PC-3 (cell line): ENCODE measurements at places on chromosomes 4 and X. TPM values are rescaled to one million over a fixed set of nuclear protein-coding genes. Genes with fewer than 3 reads are reported as not detected.

The ODAPH gene
- total RNA-seq = not detected in 2 replicates

The NXF2 gene
- total RNA-seq = not detected in 2 replicates

The APLN gene
- total RNA-seq = 8.5 and 11.6 TPM in 2 replicates

The GNL3L gene
- 50.3 and 63.7 TPM in 2 replicates for total RNA-seq

The TMEM271 gene
- not detected in 2 replicates for total RNA-seq

The CSAG3 gene
- total RNA-seq = not detected in 2 replicates

GRCh38 chr4:47913861-47914219 lies 543 bp downstream of the NFXL1 start:
- no peaks in the 10 kb centered on the region for H3K27me3 ChIP-seq
- peaks cover 12% of the 10 kb centered on the region; the same call in 1 of the 2 replicates for H3K36me3 ChIP-seq
- H3K4me1 ChIP-seq = peaks cover 25% of the 10 kb centered on the region
- peak; percentile 19 for DNase-seq

GRCh38 chrX:10841579-10841978 lies 221.2 kb upstream of the MID1 start:
- H3K27ac ChIP-seq = no peak overlapping the region
- H3K4me3 ChIP-seq = no peak overlapping the region
- peaks cover 4% of the 10 kb centered on the region; the same call in 1 of the 2 replicates for H3K4me1 ChIP-seq
- no peak for DNase-seq
- no peaks in the 10 kb centered on the region for H3K36me3 ChIP-seq

DNA sequence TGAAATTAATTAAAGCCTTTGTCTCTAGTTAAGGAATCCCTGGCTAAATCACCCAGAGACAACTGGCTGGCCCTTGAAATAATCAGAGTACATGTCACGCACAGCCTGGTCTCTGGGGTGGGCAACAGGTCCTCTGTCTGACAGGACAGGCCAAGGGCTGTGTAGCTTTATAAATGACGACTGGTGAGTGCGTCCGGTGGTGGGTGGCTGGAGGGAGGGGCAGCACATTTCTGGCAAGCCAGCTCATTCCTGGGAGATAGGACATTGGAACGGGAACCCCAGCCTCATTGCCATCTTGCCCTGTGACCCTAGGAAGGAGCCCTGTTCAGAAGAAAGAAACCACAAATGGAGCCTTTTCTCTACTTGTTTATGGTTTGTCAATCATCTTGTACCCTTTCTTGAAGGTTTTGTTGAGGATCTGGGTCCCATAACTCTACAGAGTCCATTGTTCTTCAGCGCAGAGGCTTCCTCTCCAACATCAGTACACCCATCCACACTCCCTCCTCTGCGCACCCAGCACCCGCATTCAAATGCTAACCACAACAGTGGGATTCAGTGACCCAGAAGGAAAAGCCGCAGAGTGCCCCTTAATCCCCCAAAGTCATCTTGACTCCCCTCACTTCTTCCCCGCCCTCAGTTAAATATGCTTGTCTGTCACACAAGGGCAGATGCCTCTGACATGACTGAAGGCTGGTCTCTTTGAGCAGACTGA lies 368.1 kb downstream of the UNC5C start:
- H3K4me3 ChIP-seq = no peak overlapping the region
- H3K27ac ChIP-seq = no peak overlapping the region
- no peak for DNase-seq
- no peaks in the 10 kb centered on the region for H3K27me3 ChIP-seq

DNA sequence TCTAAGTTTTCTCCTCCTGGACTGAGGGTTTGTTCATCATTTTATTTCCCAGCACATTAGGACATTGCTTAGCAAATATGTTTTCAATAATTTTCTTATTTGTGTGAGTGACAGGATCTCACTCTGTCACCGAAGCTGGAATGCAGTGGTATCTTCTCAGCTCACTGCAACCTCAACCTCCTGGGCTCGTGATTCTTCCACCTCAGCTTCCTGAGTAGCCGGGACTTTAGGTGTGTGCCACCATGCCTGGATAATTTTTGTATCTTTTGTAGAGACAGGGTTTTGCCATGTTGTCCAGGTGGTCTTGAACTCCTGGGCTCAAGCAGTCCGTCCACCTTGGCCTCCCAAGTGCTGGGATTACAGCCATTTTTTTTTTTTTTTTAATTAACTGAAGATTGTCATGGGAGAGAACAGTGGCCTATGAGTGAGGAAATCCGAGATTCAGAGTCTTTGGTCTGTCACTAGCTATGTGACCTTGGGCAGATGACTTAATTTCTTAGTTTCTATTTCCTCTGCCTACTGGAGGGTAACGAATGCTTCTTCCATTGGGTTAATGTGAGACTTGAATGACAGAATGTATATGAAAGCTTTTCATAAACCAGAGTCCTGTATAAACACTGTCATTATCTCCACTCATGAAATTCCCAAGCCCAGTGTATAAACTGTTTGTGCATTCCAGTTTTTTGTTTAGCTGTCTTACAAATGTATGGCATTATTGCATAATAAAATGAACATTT lies 23.9 kb downstream of the MOB1B start:
- DNase-seq = no peak
- H3K36me3 ChIP-seq = 0 out of 2 replicates have a peak, but pooled peaks cover 3% of the 10 kb centered on the region
- no peak overlapping the region for H3K27ac ChIP-seq
- H3K4me3 ChIP-seq = no peak overlapping the region
- H3K4me1 ChIP-seq = peaks cover 10% of the 10 kb centered on the region

GRCh38 chrX:9163214-9163709 lies 129.3 kb upstream of the FAM9B start:
- DNase-seq = peak; percentile 79
- H3K4me3 ChIP-seq = peak overlapping the region; percentile 28; the same call in 1 of the 2 replicates
- no peaks in the 10 kb centered on the region for H3K36me3 ChIP-seq
- H3K27ac ChIP-seq = peak overlapping the region; percentile 98
- no peaks in the 10 kb centered on the region for H3K27me3 ChIP-seq

DNA sequence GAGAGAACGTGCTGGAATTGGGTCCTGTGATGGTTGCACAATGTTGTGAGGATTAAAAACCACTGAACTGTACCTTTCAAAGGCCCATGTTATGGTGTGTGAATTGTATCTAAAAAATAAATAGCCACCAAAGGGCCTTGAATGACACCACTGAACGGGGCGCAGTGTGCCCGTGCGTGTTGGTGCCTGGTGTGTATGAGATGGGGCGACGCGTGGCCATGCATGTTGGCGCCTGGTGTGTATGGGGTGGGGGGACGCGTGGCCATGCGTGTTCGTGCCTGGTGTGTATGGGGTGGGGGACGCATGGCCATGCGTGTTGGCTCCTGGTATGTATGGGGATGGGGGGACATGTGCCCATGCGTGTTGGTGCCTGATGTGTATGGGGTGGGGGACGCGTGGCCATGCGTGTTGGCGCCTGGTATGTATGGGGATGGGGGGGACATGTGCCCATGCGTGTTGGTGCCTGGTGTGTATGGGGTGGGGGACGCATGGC lies 66.6 kb upstream of the HELT start:
- no peaks in the 10 kb centered on the region for H3K4me1 ChIP-seq
- no peak overlapping the region for H3K4me3 ChIP-seq
- no peak for DNase-seq
- peaks cover 13% of the 10 kb centered on the region; the same call in 1 of the 2 replicates for H3K27me3 ChIP-seq
- no peaks in the 10 kb centered on the region for H3K36me3 ChIP-seq
- no peak overlapping the region for H3K27ac ChIP-seq

- no peaks in the 10 kb centered on the region for H3K36me3 ChIP-seq
- H3K27me3 ChIP-seq = no peaks in the 10 kb centered on the region
Observed at GRCh38 chr4:153514001-153514526, 47.9 kb downstream of the TMEM131L start.

DNA sequence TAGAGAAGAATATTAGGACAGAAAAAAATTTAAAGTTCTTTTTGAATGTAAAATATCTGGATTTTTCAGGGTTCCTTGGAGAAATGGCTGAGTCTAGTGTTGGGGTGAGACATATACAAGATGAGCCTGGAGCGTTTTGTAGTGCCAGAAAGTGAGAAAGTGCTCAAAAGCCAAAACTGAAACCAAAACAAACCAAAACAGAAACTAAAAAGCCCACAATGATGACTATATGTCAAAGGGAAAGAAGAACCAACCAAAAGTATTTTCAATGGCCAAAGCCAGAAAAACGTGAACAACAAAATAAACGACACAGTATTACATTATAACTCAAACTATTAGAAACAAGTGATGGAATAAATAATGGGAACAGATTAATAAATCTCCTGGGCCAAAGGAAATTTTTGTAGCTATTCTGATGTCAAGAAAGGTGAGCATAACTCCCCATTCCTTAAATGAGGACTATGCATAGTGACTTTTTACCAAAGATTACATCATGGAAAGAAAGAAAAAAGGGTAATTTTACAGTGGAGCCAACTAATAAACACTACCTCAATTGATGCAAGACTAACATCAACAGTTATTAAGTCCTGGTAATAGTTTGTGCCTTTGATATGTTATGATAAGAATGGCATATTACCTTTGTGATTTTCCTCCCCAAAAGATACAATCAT lies 1137.6 kb downstream of the C4orf33 start:
- H3K4me3 ChIP-seq = no peak overlapping the region
- no peaks in the 10 kb centered on the region for H3K27me3 ChIP-seq
- no peaks in the 10 kb centered on the region for H3K4me1 ChIP-seq
- DNase-seq = peak; percentile 2

- no peak overlapping the region for H3K4me3 ChIP-seq
- no peak for DNase-seq
- 0 out of 2 replicates have a peak, but pooled peaks cover 4% of the 10 kb centered on the region for H3K27me3 ChIP-seq
- no peaks in the 10 kb centered on the region for H3K4me1 ChIP-seq
- H3K27ac ChIP-seq = no peak overlapping the region
Observed at GRCh38 chrX:460823-461640, 74.3 kb upstream of the PPP2R3B start.

- H3K4me3 ChIP-seq = no peak overlapping the region
- peaks cover 3% of the 10 kb centered on the region; the same call in 1 of the 2 replicates for H3K4me1 ChIP-seq
- H3K27ac ChIP-seq = no peak overlapping the region
- no peaks in the 10 kb centered on the region for H3K36me3 ChIP-seq
- DNase-seq = no peak
Observed at GRCh38 chr4:86544310-86544966, 49.7 kb upstream of the PTPN13 start.

DNA sequence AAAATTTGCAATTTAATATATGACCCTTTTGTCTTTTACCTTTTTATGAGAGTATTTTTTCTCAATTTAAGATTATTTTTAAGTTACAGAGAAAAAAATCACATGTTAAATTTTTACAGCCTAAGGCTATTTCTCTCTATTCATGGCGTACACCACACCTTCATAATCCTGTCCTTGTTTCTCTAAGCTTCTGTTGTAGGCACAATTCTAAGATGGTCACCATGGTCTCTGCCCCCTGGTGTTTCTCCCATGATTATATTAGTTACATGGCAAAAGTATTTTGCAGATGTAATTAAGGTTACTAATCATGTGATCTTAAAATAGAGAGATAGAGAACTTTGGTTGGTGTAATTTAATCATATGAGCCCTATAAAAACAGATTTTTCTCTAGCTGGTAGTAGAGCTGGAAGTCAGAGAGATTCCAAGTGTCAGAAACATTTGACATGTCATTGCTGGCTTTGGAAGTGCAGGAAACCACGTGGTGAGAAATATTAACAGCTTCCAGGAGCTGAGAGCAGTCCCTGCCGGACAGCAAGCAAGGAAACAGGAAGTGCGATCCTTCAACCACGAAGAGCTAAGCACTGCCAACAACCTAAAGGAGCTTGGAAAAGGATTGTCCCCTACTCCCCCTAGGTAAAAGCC lies 89.8 kb downstream of the EIF4E start:
- no peaks in the 10 kb centered on the region for H3K27me3 ChIP-seq
- H3K4me1 ChIP-seq = no peaks in the 10 kb centered on the region
- no peaks in the 10 kb centered on the region for H3K36me3 ChIP-seq
- no peak overlapping the region for H3K4me3 ChIP-seq

DNA sequence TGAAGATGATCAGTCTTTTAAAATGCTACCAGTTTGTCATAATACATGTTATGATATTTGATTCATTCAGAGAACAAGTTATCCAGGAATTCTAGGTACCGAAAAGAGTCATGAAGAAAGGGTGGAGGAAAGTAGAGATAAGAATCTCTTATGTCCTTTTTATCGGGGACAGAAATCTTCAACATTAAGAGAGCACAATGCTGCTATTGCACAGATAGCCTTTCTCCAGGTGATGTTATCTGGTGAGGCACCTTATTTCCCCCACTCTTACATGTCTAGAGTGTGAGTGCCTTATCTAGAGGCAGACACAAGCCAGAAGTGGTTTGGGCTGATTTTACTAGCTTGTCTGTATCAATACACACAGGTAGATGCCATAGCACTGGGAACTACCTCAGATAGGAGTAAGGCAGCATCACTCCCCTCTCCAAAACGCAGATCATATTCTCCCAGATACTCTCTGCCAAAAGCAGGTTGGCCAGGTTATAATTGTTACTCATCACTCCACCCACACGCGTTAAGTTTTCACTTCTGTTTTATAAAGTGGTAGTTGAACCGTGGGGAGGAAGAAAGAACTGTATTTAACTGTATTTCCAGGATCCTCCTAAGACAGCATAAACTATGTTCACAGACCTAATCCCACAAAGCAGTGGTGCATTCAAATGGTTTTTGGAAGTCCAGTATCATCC lies 38.4 kb downstream of the AREG start:
- H3K4me3 ChIP-seq = no peak overlapping the region
- no peaks in the 10 kb centered on the region for H3K36me3 ChIP-seq
- no peaks in the 10 kb centered on the region for H3K27me3 ChIP-seq

- H3K4me1 ChIP-seq = no peaks in the 10 kb centered on the region
- H3K27me3 ChIP-seq = no peaks in the 10 kb centered on the region
- no peak for DNase-seq
- H3K4me3 ChIP-seq = no peak overlapping the region
- H3K27ac ChIP-seq = no peak overlapping the region
Observed at GRCh38 chr4:5222047-5222446, 170.8 kb downstream of the STK32B start.

DNA sequence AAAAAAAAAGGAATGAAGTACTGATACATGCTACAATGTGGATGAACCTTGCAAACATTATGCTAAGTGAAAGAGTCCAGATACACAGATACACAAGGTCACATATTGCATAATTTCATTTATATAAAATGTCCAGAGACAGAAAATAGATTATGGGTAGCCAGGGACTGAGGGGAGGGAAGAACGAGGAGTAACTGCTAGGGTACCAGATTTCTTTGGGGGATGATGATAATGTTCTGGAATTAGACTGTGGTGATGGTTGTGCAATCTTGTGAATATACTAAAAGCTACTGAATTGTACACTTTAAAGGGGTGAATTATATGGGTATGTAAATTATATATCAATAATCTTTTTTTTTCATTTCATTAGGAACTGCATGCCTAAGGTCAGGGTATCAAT lies 20.8 kb upstream of the AP1AR start:
- H3K27me3 ChIP-seq = no peaks in the 10 kb centered on the region
- DNase-seq = no peak
- H3K27ac ChIP-seq = no peak overlapping the region
- no peak overlapping the region for H3K4me3 ChIP-seq

GRCh38 chr4:56008206-56008605 lies 59.5 kb downstream of the CEP135 start:
- peaks cover 20% of the 10 kb centered on the region; the same call in 1 of the 2 replicates for H3K36me3 ChIP-seq
- no peaks in the 10 kb centered on the region for H3K4me1 ChIP-seq
- no peak overlapping the region for H3K4me3 ChIP-seq
- H3K27me3 ChIP-seq = no peaks in the 10 kb centered on the region
